ENCODE measurements at places on chromosomes 2 and 18.

- DNase-seq = no peak
These were observed 187.2 kb upstream of the FANCL start for GRCh38 chr2:58428096-58429013.

DNA sequence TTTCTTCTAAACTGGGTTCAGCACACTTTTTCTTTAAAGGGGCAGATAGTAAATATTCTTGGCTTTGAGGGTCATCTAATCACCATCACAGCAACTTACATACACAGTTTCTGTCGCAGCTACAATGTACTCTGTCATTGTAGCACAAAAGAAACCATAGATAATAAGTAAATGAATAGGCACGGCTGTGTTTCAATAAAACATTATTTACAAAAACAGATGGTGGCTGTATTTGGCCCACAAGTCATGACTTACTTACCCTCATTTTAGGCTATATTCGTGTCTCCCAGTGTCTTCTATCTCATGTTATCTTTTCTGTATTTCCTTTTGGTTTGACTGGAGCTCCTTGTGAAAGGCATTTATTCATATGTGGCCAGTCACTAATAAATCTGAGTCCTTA, 168.3 kb downstream of the MAP2 start:
- DNase-seq = no peak

DNA sequence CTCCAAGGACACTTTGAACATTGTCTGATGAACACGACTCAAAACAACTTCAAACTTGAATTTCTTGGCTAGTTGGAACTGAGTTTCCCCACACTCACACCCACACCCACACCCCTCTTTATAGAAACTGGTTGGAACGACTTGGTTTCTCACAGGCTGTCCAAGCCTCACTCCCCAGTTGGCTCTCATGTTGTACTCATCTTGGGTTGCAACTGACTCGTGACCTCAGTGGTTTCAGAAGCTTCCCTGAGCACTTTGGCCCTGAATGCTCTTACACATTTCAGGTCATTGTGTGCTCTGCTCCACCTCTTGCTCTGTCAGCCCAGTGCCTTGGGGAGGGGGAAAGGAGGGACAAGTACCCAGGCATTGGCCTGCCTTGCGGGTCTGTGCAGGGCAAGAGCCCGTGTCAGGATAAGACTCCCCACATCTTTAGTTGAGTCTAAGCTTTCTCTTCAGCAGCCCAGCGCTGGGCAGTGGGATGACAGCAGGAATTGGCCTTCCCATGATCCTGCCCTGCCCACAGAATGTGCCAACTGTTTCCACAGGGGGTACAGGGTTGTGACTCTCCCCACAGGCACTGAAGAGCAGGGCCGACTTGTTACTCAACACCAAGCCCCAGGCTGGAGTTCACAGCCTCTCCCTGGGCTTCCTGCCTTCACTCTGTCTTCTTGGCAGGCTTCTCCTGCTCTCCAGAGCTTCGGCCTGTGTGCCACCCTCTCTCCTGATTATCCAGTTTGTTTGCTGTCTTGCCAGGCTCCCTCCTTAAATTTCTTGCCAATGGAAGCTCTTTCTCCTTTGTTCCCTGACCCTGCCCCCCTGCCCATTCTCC, 104.6 kb downstream of the RTN4 start:
- no peak for DNase-seq

DNA sequence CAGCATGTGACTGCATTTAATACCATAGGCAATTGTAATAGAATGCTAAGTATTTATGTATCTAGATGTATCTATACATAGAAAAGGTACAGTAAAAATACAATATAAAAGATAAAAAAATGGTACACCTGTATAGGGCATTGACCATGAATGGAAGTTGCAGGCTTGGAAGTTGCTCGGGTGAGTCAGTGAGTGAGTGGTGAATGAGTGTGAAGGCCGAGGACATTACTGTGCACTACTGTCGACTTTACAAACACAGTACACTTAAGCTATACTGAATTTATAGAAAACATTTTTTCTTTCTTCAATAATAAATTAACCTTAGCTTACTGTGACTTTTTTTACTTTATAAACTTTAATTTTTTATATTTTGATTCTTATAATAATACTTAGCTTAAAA, 8.9 kb downstream of the DIS3L2 start:
- DNase-seq = no peak

- DNase-seq = no peak
These were observed 23.1 kb downstream of the FAM178B start for GRCh38 chr2:96963316-96963715.

GRCh38 chr2:86556508-86556907, 6.7 kb downstream of the CHMP3 start:
- no peak for DNase-seq

DNA sequence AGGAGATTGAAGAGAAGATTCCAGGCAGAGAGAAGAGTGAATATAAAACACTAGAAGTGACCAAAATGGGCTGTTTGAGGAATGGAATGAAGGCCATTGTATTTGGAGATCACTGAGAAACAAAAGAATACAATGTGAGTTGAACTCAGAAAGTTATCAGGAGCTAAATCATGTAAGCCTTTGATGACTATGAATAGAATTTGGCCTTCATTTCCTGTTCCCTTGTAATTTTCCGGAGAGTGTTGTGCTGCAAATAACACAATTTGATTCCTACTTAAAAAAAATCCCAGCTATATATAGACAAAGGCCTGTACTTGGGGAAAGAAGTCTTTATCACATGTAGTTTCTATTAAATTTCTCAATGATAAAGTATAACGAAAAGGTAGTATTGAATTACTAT, 33.7 kb upstream of the KYNU start:
- DNase-seq = no peak

DNA sequence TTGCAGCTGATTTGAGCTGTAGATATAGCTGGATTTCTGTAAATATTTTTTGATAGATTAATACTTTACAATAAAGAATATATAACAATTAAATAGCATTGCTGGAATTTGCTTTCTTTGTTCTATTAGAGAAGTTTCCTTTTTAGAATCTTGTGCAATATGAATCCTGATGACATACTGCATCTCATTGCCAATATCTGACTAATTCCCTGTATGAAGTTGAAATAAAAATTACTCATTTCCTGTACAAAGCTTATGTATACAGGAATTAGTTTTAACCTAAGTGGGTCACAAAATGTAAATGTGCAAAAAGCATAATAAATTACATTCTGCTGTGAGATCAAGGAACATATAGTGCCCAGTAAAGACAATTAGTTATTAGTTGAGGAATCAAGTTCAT, 72.8 kb upstream of the TMEFF2 start:
- DNase-seq = no peak

- DNase-seq = no peak
These were observed 256.7 kb upstream of the RBBP8 start for GRCh38 chr18:22676423-22676822.

DNA sequence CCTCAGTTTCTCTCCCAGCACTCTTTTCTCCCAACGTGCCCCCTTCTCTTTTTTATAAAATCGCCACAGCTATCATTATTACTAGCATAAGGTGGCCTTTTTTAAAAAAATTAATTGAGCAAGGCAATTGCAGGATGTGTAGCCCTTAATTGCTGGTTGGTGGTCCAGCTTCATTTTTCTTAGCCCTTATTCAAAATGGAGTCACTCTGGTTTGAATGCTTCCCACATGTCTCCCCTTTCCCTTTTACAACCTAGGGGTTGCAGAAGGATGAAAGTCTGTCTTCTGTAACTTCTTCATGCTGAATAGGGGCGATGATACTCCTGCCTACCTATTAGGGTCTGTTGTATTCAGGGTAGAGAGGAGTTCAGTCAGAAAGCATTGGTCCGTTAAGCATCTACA, 36.6 kb upstream of the PROKR1 start:
- no peak for DNase-seq

GRCh38 chr2:218403810-218404209, 4.1 kb downstream of the CTDSP1 start:
- no peak for DNase-seq

GRCh38 chr18:74083557-74083952, 64.1 kb downstream of the FBXO15 start:
- DNase-seq = no peak

DNA sequence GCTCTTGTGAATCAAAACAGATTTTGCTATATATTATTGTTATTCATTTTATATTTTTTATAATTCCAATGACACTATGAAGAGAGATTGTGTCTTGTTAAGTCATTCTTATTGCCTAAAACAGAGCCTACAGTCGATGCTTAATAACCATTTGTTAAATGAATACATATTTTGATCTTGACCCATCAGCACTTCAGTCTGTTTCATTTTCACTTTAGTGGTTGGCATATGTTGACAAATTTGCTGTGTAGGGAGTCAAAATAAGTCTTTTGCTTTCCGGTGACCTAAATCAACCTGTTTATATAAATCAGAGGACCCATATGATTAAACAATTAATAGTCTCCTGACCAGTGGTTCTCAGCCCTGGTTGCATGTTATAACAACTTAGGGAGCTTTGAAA, 97.1 kb downstream of the TXNL1 start:
- no peak for DNase-seq

DNA sequence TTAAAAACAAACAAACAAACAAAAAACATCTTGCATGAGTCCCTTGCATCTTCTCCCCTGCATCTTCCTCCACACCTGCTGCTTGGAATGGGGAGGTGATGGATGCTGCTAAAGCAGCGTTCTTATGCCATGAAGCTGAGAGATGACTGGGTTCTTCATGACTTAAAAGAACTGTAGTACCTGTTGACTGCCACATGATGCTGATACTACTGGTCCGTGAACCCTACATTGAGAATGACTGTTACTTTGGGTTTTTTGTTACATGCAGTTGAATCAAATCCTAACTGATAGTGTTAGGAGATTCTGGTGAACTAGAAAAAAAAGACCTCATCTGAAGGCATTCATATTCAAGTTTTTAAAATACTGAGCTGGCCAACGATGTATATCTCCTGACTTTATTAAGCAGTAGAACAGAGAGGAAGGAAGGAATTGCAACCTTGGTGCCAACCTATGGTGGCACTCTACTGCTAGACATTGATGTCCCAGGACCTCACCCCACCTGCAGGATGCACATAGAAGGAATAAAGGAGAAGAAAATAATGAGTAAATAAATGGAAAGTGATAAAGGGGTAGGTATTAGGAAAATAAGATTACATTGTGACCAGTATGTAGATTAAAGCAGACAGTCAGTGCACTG, 63.2 kb upstream of the SPAG16 start:
- no peak for DNase-seq

- DNase-seq = no peak
These were observed 27.0 kb downstream of the MFSD6 start for GRCh38 chr2:190435031-190435670.

GRCh38 chr2:70753902-70754301, 14.1 kb downstream of the ADD2 start:
- DNase-seq = no peak

GRCh38 chr2:205270689-205271088, 411.6 kb upstream of the NRP2 start:
- no peak for DNase-seq

GRCh38 chr2:149735237-149735958, 147.8 kb upstream of the MMADHC start:
- DNase-seq = no peak

DNA sequence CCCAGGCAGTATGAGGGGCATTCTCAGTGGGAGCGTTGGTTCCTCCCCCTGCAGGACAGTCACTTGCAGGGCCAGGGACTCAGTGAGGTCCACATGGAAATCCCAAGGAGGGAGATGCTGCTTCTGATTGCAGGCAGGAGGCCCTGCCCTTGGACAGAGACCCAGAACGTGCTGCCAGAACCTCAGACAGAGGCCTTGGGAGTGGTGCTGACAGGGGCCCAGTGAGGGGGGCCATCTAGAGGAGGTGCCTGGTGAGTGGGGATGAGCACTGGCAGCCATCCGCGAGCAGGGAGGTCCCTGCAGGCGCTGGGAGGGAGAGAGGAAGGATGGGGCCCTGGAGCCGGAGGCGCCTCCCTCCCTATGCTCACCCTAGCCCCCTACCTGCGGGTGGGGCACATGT, 133.1 kb downstream of the DYSF start:
- no peak for DNase-seq

DNA sequence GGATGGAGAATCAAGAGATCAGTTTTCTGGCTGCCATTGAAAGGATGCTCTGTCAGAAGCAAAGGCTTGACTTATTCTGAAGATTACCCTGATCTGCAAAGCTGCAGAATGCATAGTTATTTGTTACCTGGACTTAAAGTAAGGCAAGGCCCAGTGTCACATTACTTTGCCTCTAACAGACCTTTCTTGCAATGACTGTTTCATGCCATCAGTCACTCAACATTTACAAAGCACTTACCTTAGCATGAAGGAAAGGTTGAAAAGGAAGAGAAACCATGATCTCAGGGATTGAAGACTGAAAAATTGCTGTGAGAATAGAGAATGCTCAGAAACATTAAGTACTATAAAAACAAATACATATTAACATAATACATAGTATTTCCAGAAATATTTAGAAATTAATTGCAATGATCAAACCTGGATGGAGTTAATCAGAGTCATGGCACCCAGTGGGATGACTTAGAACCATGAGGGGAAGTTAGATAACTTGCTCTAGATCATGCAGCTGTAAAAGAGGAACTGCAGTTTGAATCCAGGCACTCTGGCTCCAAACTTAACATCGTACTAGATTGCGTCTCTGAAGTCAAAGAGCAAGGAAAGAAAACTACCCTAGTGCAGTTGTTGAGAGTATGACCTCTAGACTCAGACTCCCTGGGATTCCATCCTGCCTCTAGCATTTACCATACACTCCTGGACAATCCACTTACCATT, 26.5 kb upstream of the FAM117B start:
- DNase-seq = no peak

- no peak for DNase-seq
These were observed 1.5 kb downstream of the CNRIP1 start for GRCh38 chr2:68317971-68318913.

GRCh38 chr18:78542204-78542603, 437.4 kb upstream of the SALL3 start:
- no peak for DNase-seq

DNA sequence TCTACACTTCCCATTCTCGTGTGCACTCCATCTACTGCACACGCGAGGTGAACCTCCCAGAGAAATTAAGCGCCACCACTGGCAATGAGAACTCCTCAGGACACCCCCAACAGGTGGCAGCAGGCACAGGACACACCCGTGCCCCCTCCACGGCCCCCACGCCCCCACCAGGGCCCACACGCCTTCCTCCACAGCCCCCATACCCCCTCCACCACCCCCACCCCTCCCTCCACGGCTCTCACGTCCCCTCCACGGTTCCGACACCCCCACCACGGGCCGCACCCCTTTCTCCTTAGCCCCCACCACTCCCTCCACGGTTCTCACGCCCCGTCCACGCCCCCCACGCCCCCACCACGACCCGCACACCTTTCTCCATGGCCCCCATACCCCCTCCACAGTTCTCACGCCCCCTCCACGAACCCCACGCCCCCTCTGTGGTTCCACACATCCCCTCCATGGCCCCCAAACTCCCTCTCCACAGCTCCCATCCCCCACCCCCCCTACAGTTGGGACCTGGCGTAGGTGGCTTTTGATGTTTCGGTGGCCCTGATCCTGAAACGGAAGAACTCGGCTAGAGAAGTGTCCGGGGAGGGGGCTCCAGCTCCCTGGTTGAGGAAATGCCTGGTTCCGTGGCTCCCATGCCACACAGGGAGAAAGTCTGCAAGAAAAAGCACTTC, 110.8 kb downstream of the ZNF516 start:
- no peak for DNase-seq

- no peak for DNase-seq
These were observed 19.1 kb downstream of the HDAC4 start for GRCh38 chr2:239381709-239382134.

GRCh38 chr2:50126845-50127244, 905.1 kb downstream of the NRXN1 start:
- DNase-seq = no peak

GRCh38 chr18:49935215-49935614, 121.9 kb upstream of the ACAA2 start:
- no peak for DNase-seq
